Inflammatory macrophage treated with lipopolysaccharide for 4 hours (primary cell): ENCODE measurements at places on chromosomes 12 and 14.

GRCh38 chr14:53016491-53016890 is 65.6 kb upstream of the FERMT2 start:
- DNase-seq = no peak

GRCh38 chr12:7387289-7387688 is 56.7 kb downstream of the CD163L1 start:
- no peak for DNase-seq

GRCh38 chr14:98964171-98964570 is 307.8 kb downstream of the BCL11B start:
- DNase-seq = no peak

- peak; percentile 63 for DNase-seq
Observed at GRCh38 chr12:1093166-1093751, 102.2 kb downstream of the ERC1 start.

- no peak for DNase-seq
Observed at GRCh38 chr12:131493068-131493826, 217.6 kb upstream of the SFSWAP start.

DNA sequence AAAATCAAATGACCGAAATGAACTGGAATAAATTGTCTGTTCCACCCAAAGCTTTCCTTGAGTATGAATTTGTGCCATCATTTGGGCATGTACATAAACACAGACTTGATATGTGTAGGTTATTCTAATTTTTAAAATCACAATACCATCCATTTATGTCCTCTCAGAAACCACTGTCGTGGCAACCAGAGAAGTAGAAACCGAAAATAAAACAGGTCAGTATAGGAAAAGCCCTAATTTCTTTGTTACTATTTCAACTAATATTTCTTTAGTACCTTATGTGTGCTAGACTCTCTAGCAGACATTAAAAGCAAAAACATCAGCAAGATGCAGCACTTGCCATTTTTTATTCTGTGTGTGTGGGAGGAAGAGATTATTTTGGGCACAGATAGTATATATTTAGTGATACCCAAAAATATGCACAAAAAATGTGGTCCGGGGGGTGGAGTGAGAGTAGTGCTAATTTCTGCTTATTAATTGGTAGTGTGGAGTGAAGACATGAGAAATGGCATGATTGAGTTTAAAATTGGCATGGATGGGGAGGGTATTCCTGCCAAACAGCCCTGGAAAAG is 130.8 kb upstream of the CNTN1 start:
- DNase-seq = no peak

GRCh38 chr14:76045773-76046172 is 60.2 kb downstream of the IFT43 start:
- no peak for DNase-seq

DNA sequence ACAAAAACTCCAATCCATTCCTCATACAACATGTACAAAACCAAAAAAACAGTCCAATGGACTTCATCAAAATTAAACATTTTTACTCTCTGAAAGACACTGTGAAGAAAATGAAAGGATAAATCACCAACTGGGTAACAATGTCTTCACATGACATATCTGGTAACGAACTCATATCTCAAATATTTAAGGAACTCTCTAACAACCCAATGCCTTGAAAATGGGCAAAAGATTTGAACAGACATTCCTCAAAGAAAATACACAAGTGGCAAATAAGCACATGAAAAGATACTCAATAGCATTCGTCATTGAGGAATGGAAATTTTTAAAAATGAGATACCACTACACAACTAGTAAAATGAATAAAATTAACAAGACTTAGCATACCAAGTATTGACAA is 198.7 kb upstream of the RASSF8 start:
- no peak for DNase-seq

DNA sequence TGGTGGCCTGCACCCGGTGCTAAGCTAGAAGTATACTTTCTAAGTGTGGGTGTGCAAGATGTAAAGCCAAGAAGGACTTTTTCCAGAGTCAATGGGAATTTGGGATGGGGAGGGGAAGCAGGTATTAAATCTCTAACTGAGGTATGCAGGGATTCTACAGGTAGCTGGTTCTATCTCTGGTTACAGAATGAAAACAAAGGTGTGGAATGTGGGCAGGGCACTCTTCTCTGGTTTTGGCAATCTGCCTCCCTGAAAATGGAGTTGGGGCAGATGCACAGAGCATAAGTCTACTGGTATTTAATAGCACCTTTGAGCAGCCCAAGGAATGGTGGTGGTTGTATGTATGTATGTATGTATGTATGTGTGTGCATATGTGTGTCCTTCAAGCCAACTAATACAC is 66.7 kb upstream of the PPP1R12A start:
- DNase-seq = no peak

GRCh38 chr12:11580125-11580751 is 69.2 kb upstream of the ETV6 start:
- peak; percentile 97 for DNase-seq

DNA sequence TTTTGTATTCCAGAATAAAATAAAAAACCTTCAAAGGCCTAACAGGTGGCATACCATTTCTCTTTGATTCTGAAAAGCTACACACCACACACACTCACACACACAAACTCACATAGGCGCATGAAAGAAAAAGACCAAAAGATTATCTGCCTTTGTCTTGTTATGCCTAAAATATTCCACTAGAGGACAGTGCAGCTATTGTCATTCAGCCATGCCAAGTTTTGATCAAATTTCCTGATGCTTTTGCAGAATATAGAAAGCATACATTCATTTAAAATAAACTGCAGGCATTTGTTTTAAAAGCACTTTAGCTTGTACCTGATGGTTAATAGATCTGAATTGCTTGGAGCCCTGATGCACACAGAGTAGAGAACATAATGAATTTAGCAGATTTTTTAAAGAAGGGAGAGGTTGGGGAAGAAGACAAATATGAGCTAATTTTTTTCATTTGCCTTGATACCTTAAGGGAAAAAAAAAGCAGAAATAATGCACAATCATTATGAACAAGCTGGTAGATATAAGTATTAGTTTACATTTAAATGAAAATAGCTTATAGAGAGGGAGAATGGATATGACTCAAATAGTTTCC is 1766.9 kb upstream of the SEL1L start:
- peak; percentile 17 for DNase-seq

- no peak for DNase-seq
Observed at GRCh38 chr14:26867171-26867757, 269.4 kb upstream of the NOVA1 start.

DNA sequence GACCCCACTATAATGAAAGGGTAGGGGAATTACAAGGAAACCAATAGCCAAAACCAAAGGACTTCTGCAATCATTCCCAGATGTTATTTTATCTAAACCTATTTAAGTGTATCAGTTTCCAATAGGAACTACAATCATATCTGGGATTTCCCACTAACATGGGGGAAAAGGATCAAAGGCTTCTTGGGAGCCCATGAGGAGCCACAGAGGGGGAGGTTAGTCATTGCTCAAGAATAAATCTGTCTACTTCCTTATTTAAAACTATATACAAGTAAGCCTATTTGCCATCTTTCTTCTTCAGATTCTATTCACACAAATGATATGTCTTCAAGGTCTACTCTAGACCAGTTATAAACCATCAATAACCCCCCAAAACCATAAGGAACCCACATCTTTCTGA is 33.1 kb downstream of the FGD6 start:
- DNase-seq = peak; percentile 75

DNA sequence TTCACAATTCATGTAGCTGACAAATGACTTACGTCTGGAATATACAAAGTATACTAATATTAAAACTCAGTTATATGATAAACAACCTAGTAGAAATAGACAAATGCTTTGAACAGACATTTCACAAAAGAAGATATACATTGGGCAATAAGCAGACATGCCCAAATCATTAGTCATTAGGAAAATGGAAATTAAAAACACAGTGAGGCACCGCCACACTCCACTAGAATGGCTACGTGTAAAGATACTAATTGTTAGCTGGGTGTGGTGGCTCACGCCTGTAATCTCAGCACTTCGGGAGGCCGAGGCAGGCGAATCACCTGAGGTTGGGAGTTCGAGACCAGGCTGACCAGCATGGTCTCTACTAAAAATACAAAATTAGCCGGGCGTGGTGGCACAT is 248.9 kb upstream of the TMEM132C start:
- DNase-seq = no peak

DNA sequence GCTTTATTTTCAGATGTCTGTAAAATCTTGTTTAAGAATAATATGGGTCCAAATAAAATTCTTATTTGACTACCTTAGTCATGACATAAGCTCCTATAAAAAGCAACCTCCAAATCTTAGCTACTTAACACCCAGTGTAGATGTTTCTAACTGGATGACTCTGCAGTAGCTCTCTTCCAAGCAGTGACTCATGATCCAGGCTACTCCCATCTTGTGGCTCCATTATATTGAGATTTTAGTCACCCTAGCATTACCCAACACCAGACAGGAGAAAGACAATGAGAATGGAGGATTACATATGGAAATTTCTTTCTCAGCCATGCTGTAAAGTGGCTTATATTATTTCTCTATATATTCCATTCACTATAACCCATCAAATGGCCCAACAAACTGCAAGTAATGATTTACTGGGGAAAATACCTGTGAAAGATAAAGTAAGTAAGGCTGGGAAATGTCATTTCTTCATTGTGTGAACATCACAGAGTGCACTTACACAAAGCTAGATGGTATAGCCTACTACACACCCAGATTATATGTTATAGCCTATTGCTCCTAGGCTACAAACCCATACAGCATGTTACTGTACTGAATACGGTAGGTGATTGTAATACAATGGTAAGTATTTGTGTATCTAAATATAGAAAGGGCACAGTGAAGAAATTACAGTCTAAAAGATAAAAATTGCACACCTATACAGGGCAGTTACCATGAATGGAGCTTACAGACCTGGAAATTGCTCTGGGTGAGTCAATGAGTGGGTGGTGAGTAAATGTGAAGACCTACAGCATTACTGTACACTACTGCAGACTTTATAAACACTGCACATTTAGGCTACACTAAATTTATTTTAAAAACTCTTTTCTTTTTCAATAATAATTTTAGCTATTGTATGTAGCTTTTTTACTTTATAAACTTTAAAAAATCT is 163.2 kb downstream of the DYRK2 start:
- DNase-seq = no peak

DNA sequence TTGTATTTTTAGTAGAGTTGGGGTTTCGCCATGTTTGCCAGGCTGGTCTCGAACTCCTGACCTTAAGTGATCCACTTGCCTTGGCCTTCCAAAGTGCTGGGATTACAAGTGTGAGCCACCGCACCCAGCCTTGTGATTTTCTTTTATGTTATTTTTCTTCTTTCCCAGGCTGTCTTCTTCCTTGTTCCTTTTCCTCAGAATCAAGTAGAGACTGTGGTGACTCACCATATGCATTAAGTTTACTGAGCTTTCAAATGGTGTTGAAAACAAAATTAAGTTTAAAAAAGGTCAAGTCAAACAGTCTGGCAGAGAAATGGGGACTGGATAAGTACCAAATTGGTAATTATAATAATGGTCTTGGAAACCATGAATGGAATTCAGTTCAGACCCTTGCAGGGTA is 5.7 kb downstream of the ARPC3 start:
- peak; percentile 38 for DNase-seq

- DNase-seq = no peak
Observed at GRCh38 chr12:29167445-29167844, 18.4 kb downstream of the FAR2 start.

- DNase-seq = peak; percentile 89
Observed at GRCh38 chr12:89427508-89428156, 75.3 kb upstream of the DUSP6 start.

- no peak for DNase-seq
Observed at GRCh38 chr14:22096514-22096895, 422.9 kb upstream of the OR4E1 start.

DNA sequence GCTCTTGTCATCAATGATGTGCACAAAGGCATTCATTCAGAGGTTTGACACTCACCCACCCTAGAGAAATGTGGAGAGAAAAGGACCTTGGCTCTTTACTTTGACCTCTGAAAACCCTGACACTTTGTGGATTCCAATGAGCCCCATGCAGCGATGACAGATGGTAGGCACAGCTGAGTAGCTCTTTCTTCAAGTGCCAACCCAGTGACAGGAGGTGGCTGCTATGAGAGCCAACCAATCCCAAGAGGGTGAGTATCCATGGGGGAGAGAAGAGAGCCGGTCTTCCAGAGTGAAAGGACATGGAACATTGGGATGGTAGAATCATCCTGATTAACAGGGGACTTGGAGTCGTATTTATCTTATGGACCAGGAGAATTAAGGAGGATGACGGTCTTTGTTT is 17.8 kb downstream of the SLC8A3 start:
- DNase-seq = no peak

DNA sequence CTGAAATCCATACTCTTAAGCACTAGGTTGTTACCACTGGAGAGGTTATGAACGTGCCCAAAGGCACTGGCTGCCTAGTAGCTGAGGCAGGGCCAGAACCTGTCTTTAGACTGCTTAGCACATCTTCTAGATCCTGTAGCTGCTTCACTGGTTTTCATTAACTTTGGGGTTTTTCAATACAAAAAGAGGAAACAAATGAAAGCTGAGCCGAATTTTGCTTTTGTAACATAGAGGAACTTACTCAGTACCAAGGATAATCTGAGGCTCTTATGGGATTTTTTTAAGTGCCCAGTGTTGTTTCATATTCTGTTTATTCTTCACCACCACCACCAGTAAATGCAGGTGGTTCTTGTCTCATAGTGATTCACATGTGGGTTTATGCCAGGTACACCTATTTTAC is 396.1 kb downstream of the RAD51B start:
- peak; percentile 84 for DNase-seq

- DNase-seq = no peak
Observed at GRCh38 chr14:105888151-105888550, 361.8 kb downstream of the TMEM121 start.

- no peak for DNase-seq
Observed at GRCh38 chr12:84929501-84929900, 16.9 kb upstream of the SLC6A15 start.

- no peak for DNase-seq
Observed at GRCh38 chr14:77091518-77091917, 6.5 kb upstream of the CIPC start.

- no peak for DNase-seq
Observed at GRCh38 chr12:94027561-94027960, 120.8 kb upstream of the PLXNC1 start.

- no peak for DNase-seq
Observed at GRCh38 chr14:38122241-38122640, 85.5 kb upstream of the SSTR1 start.

DNA sequence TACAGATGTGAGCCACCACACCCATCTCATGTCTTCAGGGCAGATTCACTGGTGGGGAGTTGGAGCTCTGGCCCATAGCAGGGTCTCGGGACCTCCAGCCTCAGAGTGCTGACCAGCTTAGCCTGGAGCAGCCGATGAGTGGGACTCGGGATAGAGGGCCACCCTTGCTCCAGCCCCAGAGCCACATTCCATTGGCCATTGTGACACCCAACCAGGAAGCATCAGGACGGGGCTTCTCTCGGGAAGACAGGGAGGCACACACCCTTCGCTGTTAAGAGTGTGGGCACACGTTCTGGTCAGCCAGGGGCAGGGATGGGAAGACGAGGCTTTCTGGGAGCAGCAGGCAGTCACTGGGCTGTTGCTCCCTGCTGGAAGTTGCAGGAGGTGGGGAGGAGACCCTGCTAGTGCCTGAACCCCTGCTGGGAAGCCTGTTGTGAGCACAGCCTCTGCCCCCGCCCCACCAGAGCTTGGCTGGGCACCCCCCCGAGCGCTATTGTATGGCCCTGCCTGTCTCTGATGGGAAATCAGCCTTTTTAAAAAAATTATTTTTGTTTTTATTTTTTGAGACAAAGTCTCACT is 1.6 kb downstream of the ADGRD1 start:
- no peak for DNase-seq

- peak; percentile 77 for DNase-seq
Observed at GRCh38 chr14:21308479-21309237, 28.8 kb downstream of the RPGRIP1 start.
